ENCODE measurements at places on chromosomes 2 and 18.

DNA sequence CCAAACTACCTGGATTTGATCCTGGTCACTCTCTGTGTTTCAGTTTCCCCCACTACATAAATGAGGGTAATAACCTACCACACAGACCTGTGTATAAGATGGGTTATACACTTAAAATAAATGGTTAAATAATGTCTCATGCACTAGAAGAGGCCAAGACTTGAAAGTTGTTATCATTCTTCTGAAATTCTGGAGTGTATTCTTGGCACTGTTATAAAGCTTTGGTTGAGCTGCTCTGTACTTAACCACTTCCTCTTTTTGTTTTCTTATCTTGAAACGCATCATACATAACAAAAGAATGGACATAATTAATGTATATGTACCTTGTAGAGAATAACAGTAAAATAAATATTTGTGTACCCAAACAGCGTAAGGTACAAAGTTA lies 281.0 kb downstream of the AFF3 start:
- no peak for DNase-seq

GRCh38 chr2:119494163-119494790 lies 30.0 kb downstream of the SCTR start:
- no peak for DNase-seq

DNA sequence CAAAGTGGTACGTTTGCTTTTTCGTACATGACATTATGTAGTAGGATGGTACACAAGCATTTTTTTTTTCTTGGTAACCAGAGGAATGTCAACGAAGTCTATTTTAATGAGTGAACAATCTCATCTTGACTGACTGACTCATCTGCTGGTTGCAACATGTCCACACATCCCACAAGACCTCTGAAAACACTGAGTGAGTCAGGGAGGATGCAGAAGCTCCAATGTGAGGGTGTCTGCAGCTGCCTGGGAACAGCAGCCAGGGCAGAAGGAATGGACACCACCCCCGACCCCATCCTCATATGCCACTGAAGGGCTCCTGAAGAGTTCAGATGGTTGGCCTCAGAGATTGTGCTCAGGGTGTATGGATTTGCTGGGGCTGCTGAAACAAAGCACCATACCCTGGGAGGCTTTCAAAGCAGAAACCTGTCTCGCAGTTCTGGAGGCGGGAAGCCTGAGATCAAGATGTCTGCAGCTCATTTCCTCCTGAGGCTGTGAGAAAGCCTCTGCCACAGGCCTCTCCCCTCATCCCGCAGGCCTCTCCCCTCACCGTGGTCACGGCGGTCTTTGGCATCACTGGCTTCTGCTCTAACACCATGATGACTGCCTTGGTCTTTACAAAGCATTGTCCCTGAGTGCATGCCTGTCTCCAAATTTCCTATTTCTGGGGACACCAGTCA lies 124.6 kb downstream of the LRATD1 start:
- no peak for DNase-seq

GRCh38 chr2:109398366-109399015 lies 215.3 kb downstream of the SEPTIN10 start:
- DNase-seq = no peak

- no peak for DNase-seq
Observed at GRCh38 chr2:121547646-121548045, 17.0 kb downstream of the RNU4ATAC start.

GRCh38 chr2:188922191-188922590 lies 52.0 kb upstream of the COL3A1 start:
- no peak for DNase-seq

DNA sequence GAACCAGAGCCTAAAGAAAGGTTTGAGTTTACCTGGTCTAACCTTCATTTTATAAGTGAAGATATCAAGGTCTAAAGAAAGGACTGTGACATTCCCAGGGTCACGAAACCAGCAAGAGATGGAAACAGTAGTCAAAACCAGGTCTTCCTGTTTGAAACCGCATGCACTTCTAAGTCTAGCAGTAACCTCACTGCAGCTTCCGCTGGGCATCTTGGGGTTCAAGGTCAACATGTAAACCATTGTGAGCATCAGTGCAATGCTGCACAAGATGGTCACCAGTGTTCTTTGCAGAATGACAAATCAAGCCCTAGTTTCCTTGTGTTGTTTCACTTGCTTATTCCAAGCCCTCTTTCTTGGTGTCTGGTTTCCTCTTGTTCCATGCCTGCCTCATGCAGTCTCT lies 292.9 kb upstream of the MEX3C start:
- DNase-seq = no peak

- DNase-seq = no peak
Observed at GRCh38 chr2:2027271-2027670, 283.0 kb upstream of the PXDN start.

GRCh38 chr2:212777020-212777491 lies 238.5 kb upstream of the ERBB4 start:
- no peak for DNase-seq

- no peak for DNase-seq
Observed at GRCh38 chr2:8582651-8583399, 99.0 kb upstream of the ID2 start.

GRCh38 chr2:10590742-10591141 lies 99.0 kb downstream of the NOL10 start:
- DNase-seq = no peak

- DNase-seq = no peak
Observed at GRCh38 chr2:203383038-203383437, 54.8 kb downstream of the ABI2 start.

DNA sequence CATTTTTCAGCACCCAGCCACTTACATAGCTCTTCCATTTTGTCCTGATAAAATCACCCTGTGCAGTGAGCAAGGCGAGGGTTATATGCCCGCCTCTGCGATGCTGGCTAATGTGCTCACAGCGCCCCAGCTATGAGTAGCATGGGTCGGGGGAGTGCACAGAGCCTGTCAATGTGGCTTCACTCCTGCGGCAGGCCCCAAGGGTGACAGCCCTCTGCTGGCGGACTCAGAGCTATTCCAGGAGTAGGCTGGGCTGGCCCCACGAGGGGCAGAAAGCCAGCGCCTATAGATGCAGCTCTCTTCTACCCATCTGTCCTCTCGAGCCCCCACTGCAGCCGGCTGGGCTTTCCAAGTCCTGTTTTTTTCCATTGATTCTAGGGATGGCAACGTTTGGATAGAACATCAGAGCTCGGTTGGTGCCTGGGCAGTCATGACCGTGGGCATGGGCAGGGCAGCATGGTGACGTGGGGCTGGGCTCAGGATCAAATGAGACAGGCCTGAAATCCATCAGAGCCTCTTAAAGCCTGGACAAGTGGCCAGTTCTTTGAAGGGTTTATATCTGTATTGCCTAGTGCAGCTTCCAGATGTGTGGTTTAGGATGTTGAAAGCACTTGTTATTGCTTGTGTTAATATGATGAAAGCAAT lies 134.7 kb downstream of the MCFD2 start:
- no peak for DNase-seq

- DNase-seq = no peak
Observed at GRCh38 chr2:59025157-59025757, 784.1 kb upstream of the FANCL start.

- DNase-seq = no peak
Observed at GRCh38 chr2:197328461-197328860, 17.9 kb upstream of the ANKRD44 start.

DNA sequence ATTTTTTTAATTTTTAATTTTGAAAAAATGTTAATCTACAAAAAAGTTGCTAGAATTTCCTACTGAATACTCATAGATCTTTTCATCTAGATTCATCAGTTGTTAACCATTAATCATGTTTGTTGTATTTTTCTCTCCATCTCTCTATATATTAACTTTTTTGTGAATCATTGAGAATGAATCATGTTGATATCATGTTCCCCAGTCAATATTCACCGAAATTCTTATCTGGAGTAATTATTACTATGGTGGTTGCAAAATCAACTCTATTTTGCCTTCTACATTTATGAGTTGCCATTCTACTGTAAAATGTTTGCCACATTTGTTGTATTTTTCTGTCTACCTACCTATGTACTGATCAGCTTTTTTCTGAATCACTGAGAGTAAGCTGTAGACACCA lies 154.0 kb downstream of the SPP2 start:
- DNase-seq = no peak

GRCh38 chr2:110852541-110853263 lies 120.3 kb downstream of the ACOXL start:
- DNase-seq = no peak

GRCh38 chr18:75160364-75160763 lies 48.6 kb downstream of the PTGR3 start:
- DNase-seq = no peak

- no peak for DNase-seq
Observed at GRCh38 chr2:5145801-5146200, 546.4 kb upstream of the SOX11 start.

DNA sequence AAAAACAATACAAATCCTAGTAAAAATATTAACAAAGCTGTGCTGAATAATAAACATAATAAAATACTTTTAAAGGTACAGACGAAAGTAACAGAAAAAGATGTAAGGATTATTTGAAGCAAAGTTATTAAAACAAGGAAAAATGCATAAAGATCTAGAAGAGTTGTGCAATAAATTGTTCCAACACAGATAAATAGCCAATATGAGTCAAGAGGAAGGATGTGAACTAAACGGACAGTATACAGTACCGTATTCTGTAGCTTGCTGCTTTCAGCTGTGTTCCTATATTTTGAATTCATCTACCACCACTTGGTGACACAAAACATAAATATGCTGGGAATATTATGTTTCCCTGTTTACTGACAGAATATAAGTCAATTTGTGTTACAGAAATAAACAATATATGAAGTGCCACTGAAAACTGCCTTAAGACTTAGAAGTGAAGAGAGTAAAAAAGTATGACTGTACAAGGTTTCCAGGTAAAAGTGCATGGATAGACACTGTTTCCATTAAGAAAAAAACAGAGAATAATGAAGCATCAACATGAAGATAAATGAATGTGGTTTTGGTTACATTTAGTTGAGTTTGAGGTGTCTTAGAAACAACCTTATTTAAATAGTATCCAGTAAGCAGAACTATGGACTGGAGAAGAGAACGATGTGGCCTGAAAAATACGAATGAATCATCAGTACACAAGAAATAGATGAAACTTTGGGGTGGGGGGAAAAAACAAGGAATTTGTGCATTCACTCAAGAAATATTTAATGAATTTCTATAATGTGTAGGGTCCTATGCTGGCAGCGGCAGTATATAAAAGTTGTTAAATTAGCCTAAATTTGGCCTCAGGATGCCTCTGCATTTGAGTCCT lies 13.1 kb downstream of the PPP3R1 start:
- no peak for DNase-seq

DNA sequence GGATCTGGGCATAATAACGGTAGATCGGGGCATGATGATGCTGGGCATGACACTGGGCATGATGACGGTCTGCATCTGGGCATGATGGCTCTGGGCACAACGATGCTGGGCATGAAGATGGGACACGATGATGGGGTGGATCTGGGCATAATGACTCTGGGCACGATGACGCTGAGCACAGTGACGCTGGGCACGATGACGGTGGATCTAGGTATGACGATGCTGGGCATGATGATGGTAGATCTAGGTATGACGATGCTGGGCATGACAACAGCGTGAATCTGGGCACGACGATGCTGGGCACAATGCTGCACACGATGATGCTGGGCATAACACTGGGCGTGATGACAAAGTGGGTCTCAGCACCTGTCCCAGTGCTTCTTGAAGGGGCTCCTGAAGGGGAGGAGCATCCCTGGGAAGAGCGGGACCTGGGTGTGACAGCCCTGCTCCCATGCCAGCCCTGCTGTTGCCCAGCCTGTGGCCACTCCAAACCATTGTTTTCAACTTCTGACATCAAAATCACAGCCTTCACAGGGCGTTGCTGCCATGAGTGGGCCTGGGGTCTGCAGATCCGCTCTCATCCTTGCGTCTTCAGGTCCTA lies 30.4 kb upstream of the ALLC start:
- no peak for DNase-seq

DNA sequence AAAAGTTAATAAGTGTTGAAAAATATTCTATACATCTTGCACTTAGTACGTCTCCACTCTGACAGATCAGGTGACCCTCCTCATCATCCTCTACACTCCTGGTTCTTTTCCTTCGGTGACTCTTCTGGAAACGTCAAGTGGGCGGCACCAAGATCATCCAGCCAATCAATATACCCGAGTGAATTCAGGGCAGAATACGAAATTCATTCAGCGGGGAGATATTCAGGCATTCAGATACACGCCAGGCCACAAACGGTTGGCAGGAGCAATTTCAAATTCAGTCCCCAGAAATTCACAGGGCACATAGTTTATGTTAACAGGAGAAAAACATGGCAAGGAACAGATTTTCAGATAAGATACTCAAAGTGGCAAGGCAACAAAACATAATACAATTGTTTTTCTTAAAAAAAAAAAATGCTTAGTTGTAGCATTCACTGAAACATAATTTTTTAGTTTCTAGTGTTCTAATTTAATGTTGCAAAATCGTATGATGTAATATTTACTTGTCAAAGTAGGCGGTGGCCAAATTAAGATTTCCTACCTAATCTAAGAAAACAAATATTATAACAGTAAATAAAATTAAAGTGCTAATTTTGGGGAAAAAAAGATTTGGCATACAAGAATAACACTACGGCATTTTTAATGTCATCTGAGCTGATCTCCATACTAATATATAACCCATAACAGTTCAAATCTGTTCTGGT lies 4.2 kb downstream of the CLK1 start:
- no peak for DNase-seq

DNA sequence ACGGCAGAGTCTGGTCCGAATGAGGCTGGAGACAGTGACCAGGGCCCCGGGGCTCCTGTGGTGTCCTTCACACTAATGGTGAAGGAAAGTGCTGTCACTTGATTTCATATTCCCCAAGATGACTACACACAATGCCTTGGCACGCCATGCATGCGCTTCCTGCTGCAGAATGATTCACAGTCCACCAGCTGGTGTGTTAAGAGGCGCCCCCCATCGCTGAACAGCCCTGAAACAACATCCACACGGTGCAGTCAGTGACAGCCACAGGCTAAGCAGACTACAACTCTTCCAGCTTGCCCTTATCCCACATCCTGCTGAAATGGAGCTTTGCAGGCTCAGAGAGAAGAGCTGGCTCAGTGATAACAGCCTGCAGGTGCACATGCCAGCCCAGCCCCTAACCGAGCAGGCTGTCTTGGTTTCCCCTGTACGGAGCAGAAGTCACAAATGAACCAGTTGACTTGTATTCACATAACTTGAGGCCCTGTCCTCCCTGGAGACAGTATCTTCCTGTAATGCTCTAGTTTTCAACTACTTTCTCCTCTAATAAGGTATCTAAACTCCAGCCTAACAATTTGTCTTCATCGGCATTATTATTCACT lies 24.3 kb upstream of the CDH20 start:
- DNase-seq = no peak

- DNase-seq = no peak
Observed at GRCh38 chr2:13667415-13667757, 950.6 kb downstream of the TRIB2 start.

- DNase-seq = no peak
Observed at GRCh38 chr2:159933727-159934049, 128.7 kb downstream of the PLA2R1 start.

DNA sequence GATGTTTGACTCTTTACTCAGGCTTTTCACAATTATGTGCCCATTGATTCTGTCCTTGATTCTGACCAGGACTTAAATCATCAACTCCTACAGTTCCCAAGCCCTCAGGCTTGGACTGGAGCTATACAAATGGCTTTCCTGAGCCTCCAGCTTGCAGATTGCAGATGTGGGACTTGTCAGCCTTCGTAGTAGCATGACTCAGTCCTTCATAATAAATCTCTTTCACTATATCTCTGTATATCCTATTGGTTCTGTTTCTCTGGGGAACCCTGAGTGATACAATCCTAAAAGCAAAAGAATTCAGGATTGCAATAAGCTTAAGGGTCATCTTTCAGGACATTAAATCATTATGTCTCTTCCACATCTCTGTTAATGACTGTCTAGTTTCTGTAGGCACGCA lies 356.6 kb downstream of the RIT2 start:
- no peak for DNase-seq
